Activated B cell treated with CpG ODN at 0.5 μM for 24 hours (primary cell): ENCODE measurements at places on chromosomes 7 and 10.

GRCh38 chr10:126634911-126635310, 35.6 kb downstream of the C10orf90 start:
- H3K36me3 ChIP-seq, result no peaks in the 10 kb centered on the region
- DNase-seq, result no peak
- no peaks in the 10 kb centered on the region for H3K27me3 ChIP-seq
- H3K4me3 ChIP-seq, result no peak overlapping the region

DNA sequence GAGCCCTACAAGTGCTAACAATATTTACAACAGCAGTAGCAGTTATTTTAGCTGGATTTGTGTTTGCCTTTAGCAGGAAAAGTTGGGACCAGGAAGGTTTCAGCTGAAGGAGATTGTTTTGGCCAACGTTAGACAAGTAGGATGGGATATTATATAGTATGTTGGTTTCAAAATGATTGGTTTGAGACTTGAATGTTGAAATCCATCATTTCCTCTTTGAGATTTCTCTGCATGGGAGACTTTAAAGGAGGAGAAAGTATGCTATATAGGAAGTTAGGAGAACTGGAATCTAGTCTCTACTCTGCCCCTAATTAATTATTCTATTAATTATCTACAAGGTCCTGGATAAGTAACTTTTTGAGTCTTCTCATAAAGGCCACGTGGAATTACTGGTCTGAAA, 263.8 kb downstream of the PTEN start:
- no peaks in the 10 kb centered on the region for H3K36me3 ChIP-seq
- no peak for DNase-seq
- no peak overlapping the region for H3K4me3 ChIP-seq
- H3K27ac ChIP-seq, result no peak overlapping the region
- peaks cover 3% of the 10 kb centered on the region for H3K4me1 ChIP-seq

- no peaks in the 10 kb centered on the region for H3K36me3 ChIP-seq
- H3K27ac ChIP-seq, result no peak overlapping the region
- H3K4me3 ChIP-seq, result no peak overlapping the region
- no peaks in the 10 kb centered on the region for H3K27me3 ChIP-seq
- no peaks in the 10 kb centered on the region for H3K4me1 ChIP-seq
- DNase-seq, result no peak
Measured at GRCh38 chr7:45617166-45617565, 43.0 kb downstream of the ADCY1 start.

DNA sequence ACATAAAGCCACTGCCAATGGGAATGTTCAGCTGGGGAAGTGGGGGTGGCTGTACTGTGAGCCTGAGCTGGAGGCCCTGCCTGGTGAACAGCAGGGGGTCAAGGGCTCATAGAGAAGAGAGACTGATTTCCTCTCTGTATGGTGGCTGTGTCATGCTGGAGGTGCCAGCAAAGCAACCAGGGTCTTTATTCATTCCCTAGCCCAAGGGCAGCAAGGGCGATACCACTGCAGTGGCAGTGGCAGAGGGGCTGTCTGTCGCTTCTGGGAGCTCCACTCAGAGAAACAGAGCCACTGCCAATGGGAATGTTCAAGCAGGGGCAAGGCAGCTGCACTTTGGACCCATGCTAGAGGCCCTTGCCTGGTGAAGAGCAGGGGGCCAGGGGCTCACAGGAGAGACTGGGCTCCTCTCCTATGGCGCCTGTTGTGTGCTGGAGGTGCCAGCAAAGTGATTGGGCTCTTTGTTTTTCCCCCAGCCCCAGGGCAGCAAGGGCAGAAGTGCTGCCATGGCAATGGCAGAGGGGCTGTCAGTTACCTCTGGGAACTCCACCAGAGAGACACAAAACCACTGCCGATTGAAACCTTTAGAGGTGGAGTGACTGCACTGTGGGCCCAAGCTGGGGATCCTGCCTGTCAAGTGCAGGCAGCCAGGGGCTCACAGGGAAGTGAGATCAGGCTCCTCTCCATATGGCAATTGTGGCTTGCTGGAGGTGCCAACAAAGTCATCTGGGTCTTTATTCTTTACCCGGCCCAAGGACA, 545.1 kb downstream of the SH2D4B start:
- no peaks in the 10 kb centered on the region for H3K36me3 ChIP-seq
- H3K27ac ChIP-seq, result no peak overlapping the region
- no peaks in the 10 kb centered on the region for H3K4me1 ChIP-seq
- no peak for DNase-seq
